ENCODE measurements at places on chromosomes 1 and 21. TPM values are rescaled to one million over a fixed set of nuclear protein-coding genes. Genes with fewer than 3 reads are reported as not detected.

LRP8 gene
- 65.1 TPM for total RNA-seq

GRCh38 chr21:46092811-46093667 lies 4.9 kb upstream of the COL6A2 start:
- H3K36me3 ChIP-seq = peaks cover 8% of the 10 kb centered on the region
- peaks cover 11% of the 10 kb centered on the region for H3K27me3 ChIP-seq
- no peak overlapping the region for H3K27ac ChIP-seq
- H3K4me3 ChIP-seq = no peak overlapping the region

ENO1 gene
- total RNA-seq = 2,070 TPM

DNA sequence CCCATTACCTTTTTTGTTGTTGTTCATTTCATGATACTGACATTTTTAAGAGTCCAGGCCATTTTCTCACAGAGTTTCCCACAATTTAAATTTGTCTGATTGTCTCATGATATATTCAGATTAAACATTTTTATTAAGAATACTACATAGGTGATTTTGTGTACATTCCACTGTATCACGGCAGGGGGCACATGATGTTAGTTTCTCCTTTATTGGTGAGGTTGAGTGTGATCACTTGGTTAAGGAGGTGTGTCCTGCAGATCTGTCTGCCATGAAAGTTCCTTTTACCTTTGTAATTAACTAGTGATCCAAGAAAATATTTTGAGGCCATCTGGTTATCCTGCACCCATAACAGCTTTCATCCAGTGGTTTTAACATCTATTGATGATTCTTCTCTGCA lies 11.8 kb downstream of the RTCA start:
- H3K4me1 ChIP-seq = peaks cover 24% of the 10 kb centered on the region
- H3K4me3 ChIP-seq = no peak overlapping the region
- DNase-seq = no peak
- no peaks in the 10 kb centered on the region for H3K27me3 ChIP-seq

GJA9 gene
- total RNA-seq = not detected

EDEM3 gene
- total RNA-seq = 25.4 TPM

- no peaks in the 10 kb centered on the region for H3K36me3 ChIP-seq
- H3K4me3 ChIP-seq = no peak overlapping the region
- DNase-seq = peak; percentile 29
- H3K27ac ChIP-seq = no peak overlapping the region
Measured at GRCh38 chr21:39136711-39137110, 46.5 kb downstream of the PSMG1 start.

EFNA3 gene
- 2.8 TPM for total RNA-seq

GRCh38 chr1:106523497-106523896 lies 533.0 kb upstream of the PRMT6 start:
- no peak for DNase-seq
- no peaks in the 10 kb centered on the region for H3K27me3 ChIP-seq
- no peaks in the 10 kb centered on the region for H3K36me3 ChIP-seq
- no peak overlapping the region for H3K27ac ChIP-seq
- no peak overlapping the region for H3K4me3 ChIP-seq

DNA sequence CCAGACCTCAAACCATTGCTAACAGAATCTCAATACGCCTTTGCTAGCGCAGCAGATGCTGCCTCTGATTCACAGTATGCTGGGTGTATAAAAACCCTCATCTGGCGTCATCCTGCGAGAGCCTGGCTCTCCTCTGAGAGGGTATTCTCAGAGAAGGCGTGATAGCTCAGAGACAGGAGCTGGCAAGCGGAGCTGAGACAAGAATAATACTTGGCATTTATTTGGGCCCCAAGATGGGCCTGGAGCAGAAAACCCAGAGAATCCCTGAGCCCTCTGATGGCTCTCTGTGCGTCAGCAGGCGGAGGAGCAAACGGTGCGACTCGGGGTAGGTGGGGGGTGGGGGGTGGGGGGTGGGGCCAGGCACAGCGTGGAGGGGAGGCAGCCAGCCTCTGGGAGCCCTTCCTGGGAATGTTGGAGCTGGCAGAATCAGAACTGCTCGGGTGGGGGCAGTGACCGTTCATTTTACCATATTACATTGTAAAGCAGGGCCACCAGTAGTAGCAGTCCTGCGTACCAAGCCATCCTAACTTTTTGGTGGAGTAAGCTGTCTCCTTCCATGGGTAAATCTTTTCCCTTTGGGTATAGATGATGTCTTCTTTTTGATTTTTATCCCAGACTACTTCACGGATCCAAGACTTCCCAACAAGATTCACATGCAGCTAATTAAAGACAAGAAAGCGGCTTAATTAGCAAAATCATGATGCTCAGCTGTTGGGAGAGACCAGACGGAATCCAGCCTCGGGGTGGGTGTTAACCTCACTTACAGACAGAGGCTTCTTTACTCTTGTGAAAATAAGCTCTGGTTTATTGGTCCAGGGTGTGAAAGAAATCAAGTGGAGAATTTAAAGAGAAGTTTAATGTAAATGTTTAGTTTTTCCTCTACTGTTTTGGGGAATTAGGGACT lies 7.1 kb downstream of the RIIAD1 start:
- H3K36me3 ChIP-seq = no peaks in the 10 kb centered on the region
- no peak overlapping the region for H3K27ac ChIP-seq
- no peak overlapping the region for H3K4me3 ChIP-seq
- peaks cover 55% of the 10 kb centered on the region for H3K27me3 ChIP-seq

GRCh38 chr1:111648806-111649205 lies 29.2 kb downstream of the RAP1A start:
- H3K27ac ChIP-seq = no peak overlapping the region
- peaks cover 71% of the 10 kb centered on the region for H3K4me1 ChIP-seq
- H3K4me3 ChIP-seq = no peak overlapping the region
- DNase-seq = no peak
- peaks cover 51% of the 10 kb centered on the region for H3K36me3 ChIP-seq

DNA sequence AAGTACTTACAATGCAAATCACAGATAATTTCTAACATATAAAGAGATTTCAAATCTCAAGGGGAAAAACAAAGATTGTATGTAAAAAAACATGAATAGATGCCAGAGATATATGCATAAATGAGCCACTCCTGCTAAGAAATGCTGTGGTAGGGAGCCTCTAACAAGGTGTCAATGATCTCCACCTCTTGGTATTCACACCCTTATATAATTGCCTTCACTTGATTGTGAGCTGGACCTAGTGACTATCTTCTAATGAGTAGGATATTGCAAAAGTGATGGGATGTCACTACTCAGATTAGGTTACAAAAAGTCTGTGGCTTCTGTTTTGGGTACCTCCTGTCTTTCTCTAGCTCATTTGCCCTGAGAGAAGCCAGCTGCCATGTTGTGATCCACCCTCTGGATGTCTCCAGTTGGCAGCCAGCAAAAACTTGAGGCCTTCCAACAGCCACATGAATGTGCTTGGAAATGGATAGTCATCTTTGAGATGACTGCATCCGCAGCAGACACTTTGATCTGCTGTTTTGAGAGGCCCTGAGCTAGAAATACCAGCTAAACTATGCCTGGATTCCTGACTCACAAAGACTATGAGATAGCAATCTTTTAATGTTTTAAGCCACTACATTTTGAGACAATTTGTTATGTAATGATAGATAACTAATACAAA lies 196.1 kb upstream of the FGGY start:
- no peak overlapping the region for H3K4me3 ChIP-seq
- H3K4me1 ChIP-seq = no peaks in the 10 kb centered on the region
- peaks cover 2% of the 10 kb centered on the region for H3K27me3 ChIP-seq
- no peaks in the 10 kb centered on the region for H3K36me3 ChIP-seq
- H3K27ac ChIP-seq = no peak overlapping the region
- no peak for DNase-seq

DNA sequence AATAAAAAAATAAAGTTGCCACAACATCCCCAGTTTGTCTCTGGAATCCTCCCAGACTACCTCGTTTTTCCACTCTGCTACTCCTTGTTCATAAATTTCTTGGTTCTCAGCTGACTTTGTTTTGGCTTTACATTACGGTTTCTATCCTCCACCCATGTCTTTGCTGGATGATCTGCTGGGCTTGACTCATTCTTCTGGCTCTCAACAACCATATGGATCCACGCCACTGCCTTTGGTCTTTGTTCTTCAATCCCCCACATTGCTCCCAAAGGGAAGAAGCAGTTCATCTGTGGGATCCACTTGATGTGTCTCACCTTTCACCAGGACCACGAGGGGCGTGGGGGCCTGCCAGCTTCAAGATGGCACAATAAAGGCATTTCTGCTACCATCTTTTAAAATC lies 67.1 kb upstream of the NBL1 start:
- no peak for DNase-seq
- H3K36me3 ChIP-seq = no peaks in the 10 kb centered on the region
- no peak overlapping the region for H3K4me3 ChIP-seq
- H3K27ac ChIP-seq = no peak overlapping the region
- H3K4me1 ChIP-seq = peaks cover 4% of the 10 kb centered on the region

DNA sequence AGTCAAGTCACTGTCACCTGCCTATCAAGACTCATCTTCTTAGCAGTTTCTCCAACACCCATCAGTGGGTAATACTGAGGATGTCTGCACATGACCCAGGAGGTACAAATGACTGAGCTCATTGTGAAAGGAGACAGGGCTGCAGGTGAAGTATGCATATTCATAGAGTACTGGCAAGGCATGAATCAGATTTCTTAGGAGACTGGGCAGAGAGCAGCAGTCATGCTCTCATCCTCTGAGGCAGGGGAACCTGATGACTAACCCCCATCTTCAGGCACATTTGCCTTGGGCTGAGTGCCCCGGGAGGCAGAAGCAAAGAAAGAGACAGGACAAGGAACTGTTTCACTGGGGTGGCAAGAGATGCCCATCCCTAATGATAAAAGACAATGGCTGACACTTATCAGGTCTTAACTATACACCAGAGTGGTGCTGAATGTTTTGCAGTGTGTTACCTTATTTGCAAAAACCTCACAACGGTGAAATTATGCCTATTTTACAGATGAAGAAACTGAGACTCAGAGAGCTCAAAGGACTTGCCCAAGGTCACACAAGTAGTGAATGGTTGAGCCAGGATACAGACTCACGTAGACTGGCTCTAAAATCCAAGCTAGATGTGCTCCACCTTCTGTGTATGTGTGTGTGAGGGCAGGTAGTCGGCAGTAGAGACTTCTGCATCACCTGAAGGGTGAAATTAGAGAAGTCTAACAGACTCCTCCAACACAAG lies 9.2 kb upstream of the GRHL3 start:
- no peaks in the 10 kb centered on the region for H3K36me3 ChIP-seq
- H3K27me3 ChIP-seq = peaks cover 23% of the 10 kb centered on the region
- no peaks in the 10 kb centered on the region for H3K4me1 ChIP-seq
- H3K4me3 ChIP-seq = no peak overlapping the region

GRCh38 chr1:182213163-182213562 lies 151.7 kb upstream of the ZNF648 start:
- peaks cover 12% of the 10 kb centered on the region for H3K27me3 ChIP-seq
- no peak overlapping the region for H3K4me3 ChIP-seq
- peaks cover 3% of the 10 kb centered on the region for H3K4me1 ChIP-seq
- no peak for DNase-seq
- H3K27ac ChIP-seq = no peak overlapping the region

EPHB2 gene
- 0.09 TPM for total RNA-seq

DNA sequence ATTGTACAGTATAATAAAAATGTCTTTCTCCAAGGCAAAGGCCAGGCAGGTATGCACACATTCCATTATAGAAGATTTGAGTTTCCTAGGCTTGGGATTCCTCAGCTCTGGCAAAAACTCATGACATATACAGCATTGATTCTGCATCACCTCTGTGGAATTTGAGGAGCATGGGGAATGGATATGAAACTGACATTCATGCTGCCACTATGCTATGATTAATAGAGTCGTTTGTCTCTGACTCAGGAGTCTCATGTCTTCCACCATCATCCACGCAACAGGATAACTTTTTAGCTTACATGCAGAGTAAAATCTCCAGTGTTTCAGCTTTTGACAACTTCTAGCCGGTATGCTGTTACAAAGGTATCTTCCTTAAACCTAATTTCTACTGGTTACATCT lies 49.8 kb upstream of the ADORA3 start:
- no peak overlapping the region for H3K4me3 ChIP-seq
- no peak overlapping the region for H3K27ac ChIP-seq
- no peak for DNase-seq
- no peaks in the 10 kb centered on the region for H3K27me3 ChIP-seq
- H3K4me1 ChIP-seq = no peaks in the 10 kb centered on the region
- H3K36me3 ChIP-seq = peaks cover 14% of the 10 kb centered on the region

DNA sequence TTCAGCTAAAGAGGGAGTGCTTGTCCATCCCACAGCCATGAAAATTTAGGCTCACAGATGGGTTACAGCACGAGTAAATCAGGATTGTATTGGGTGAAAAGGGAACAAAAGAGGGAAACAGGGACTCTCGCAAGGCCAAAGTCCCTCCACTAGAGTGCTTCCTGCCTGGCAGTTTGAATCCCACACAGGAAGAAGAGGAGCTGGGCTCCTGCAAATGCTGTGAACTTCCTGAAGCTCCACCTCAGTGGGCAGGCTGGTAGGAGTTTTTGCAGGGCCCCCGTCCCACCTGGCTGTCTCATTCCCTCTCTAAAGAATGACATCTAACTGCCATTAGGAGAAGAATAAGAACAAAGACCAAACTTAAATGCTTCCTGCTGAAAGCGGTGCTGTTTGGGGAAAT lies 712.0 kb upstream of the PRMT6 start:
- no peaks in the 10 kb centered on the region for H3K27me3 ChIP-seq
- H3K4me3 ChIP-seq = no peak overlapping the region
- no peak for DNase-seq
- H3K36me3 ChIP-seq = no peaks in the 10 kb centered on the region
- H3K4me1 ChIP-seq = no peaks in the 10 kb centered on the region

DNA sequence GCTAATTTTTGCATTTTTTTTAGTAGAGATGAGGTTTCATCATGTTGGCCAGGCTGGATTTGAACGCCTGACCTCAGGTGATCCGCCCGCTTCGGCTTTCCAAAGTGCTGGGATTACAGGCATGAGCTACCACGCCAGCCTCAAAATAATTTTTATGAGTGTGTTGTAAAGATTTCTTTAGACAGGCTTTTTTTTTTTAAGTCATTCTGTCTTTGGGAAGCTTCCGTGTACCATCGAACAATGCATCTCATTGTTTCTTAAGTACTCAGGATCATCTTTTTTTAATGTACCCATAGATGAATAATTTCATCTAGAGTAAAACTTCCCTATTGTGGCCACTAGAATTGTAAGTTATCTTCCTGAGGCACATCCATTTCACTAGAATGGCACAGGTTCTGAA lies 19.6 kb upstream of the SDC3 start:
- peaks cover 8% of the 10 kb centered on the region for H3K4me1 ChIP-seq
- peaks cover 6% of the 10 kb centered on the region for H3K36me3 ChIP-seq
- peaks cover 2% of the 10 kb centered on the region for H3K27me3 ChIP-seq
- no peak for DNase-seq
- H3K4me3 ChIP-seq = no peak overlapping the region

DNA sequence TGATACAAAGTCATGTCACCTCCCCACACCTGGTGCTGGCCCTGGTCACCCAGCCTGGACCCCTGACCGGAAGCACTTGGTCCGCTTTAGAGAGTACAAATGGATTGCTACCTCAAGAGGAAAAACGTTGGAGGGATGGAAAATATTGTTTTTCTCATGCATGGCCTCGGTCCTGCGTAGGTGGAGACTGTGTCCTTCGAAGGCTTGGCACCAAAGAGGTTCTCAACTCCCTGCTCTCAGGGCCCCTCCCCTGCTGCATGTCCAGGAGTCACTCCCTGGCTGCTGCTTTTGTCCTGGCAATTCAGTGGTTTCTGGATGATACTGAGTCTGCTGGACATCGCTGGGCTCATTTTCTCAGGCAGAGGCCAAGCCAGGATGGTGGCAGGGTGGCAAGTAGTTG lies 529.8 kb downstream of the KIF26B start:
- no peaks in the 10 kb centered on the region for H3K27me3 ChIP-seq
- H3K4me1 ChIP-seq = no peaks in the 10 kb centered on the region
- H3K36me3 ChIP-seq = no peaks in the 10 kb centered on the region
- no peak overlapping the region for H3K27ac ChIP-seq
- DNase-seq = no peak
- no peak overlapping the region for H3K4me3 ChIP-seq

Data from activated CD8-positive, alpha-beta memory T cell treated with anti-CD3 and anti-CD28 coated beads, Interleukin-2, amount 10 ng/mL, durations not matched to agents 7 days and 5 days (primary cell).